Glomerular endothelial cell (primary cell): ENCODE measurements at places on chromosomes 16 and 17. TPM values are rescaled to one million over a fixed set of nuclear protein-coding genes. Genes with fewer than 3 reads are reported as not detected.

DNA sequence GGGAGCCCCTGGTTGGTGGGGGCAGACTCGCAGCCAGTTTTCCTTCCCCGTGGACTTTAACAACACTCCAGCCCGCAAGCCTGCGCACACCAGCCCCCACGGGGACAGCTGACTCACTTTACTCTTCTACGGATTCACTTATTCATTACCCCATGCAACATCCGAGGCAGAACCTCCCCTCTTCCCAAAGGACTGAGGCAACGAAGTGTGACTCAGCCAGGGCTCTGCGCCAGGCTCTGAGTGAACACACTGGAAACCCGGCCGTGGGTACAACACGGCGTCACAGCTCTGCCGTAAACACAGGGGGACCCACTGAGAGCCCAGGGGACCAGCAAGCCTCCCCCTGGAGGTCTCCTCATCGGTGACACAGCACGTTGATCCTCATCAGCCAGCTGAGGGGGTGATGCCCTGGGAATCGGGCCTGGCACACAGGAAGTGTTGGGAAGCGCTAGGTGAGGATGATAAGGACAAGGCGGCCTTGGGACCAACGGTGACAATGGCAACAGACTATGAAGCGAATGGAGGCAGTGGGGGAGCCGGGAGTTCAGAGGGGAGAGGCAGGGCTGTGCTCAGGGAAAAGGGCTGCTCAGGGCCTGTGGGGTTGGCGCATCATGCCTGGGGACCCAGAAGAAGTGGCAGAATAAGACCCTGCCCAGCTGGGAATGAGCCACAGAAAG lies 14.6 kb downstream of the COTL1 start:
- DNase-seq, result no peak

DNA sequence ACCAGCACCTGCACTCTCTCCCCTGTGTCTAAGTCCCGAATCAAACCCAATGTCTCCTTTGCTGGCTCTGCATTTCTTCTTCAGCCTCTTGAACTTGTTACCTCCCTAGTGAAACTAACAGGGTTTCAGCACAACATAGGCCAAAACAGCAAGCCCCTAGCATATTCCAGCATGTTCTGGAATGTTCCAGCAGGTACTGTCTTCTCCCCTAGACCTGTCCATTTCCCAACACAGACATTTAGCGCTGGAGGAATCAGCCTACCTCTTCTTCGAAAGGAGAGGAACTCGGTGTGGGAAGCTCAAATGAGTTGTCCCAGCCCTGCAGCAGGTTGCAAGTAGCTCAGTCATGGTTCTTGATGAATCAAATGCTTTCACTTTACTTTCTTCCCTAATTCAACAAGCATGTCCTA lies 47.1 kb downstream of the LITAF start:
- DNase-seq, result no peak

DNA sequence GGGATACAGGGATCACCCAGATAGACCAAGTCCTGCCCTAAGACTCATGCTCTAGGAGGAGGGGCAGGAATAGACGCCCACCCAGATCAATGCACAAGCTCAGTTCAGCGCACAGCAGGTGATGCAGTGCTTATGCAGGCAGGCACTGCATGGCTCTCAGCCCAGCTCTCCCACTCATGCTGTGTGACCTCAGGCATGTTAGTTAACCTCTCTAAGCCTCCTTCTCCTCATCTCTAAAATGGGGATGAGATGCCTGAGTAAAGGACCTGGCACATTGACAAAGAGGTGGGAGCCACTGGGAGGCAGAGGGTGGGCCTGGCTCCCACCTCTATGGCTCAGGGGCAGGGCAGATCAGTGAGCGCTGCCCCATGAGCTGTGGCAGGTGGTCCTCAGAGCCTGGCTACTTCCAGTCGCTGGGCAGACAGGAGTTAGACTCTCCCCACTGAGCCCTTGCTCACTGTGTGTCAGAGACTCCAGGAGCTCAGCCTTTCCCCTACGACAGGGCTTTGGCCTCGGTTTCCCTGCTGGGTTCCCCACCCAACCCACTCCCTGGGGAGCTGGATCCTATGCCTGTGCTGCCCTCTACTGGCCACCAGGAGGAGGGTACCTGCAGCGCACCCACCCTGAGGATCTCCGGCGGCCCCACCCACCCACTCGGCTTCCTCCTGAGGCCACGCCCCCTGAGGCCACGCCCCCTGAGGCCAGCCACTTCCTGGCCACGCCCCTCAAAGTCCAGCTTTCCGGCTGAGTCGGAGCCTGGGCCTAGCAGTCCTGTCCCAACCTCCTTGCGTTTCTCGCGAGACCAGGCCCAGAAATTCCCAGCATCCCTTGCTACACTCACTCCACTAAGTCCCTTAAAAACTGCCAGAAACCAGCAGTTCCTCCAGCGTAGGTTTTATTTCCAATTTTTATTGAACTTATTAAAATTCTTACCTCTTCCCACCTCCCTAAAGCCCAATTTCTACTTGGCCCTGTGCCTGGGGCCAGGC lies 196.1 kb downstream of the GSG1L start:
- no peak for DNase-seq

DNA sequence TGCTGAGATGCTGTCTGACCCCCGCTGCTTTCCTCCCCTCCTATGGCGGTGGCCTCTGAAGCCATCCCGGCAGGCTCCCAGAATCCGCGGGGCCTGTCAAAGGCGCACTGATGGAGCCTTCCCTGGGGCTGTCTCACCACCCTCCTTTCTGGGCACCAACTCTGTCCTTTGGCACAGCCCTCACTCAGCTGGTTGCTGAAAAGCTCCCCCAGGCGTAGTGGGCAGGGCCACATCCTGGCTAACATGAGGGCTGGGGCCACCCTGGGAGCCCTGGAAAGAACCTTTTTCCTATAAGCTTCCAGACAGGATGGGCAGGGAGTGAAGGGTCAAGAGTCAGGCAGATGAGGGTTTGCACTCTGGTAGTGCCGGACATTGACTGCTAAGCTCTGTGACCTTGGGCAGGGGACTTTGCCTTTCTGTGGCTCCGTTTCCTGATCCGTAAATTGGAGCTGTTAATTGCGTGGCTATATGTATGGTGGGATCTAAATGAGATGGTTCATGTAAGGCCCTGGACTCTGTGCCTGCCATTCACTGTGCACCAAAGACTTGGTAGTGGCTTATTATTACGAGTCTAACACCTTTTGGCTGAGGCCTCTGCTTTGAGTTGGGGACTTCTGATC lies 27.6 kb upstream of the LASP1NB start:
- DNase-seq, result no peak

- no peak for DNase-seq
These were observed 3.2 kb upstream of the MRPL58 start for GRCh38 chr17:75009139-75009724.

DNA sequence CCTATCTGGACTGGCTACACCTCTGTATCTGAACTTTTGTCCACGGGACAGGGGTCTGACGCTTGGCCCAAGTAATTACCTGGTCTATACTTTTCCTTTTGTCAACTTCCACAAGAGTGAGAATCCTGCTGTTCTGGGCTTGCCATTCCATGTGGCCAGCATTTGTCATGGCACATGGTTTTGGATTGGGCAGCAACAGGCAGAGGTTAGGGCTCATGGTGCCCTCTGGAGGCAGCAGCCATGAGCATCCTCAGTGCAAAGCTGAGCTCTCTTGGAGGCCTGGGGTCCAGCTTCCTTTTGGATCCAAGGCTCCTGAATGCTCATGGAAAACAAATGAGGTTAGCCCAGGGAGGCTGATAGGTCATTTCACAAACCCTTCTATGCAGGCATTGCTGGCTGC lies 7.5 kb upstream of the EDC4 start:
- no peak for DNase-seq

DNA sequence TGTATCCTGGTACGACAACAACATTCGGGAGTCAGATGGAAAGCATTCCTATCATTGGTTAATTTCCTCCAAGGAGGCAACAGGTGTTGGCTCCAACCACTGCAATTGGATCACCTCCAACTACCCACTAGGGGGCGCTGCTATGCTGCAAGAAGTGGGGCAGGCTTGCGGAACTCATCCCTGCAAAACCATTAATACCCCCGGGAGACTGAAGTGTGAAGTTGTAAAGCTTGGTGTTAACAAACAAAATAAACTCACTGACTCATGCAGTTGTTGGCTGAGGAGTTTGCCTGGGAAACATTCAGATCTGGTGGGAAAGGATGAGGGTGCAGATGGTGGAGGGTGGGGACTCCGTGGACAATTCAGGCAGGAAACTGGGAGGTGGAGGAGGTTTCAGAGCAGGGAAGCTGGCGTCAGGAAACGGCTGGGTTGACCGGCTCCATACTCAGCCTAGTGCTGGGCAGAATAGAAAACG lies 84.9 kb downstream of the HS3ST2 start:
- DNase-seq, result peak; percentile 51

DNA sequence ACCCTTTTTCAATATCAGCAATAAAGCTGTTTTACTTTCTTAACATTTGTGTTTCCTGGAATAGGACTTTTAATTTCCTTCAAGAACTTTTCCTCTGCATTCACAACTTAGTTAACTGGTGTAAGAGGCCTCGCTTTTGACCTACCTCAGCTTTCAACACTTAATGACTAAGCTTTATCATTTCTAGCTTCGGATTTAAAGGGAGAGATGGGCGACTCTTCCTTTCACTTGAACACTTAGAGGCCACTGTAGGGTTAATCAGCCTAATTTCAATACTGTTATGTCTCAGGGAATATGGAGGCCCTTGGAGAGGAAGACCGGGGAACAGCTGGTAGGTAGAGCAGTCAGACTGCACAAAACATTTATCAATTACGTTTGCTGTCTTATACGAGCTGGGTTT lies 4.7 kb downstream of the SYNRG start:
- no peak for DNase-seq

- DNase-seq, result no peak
These were observed 251.5 kb upstream of the EEF2KMT start for GRCh38 chr16:5349101-5349500.

- no peak for DNase-seq
These were observed 1938.8 kb downstream of the TP53TG3F start for GRCh38 chr16:35398180-35398579.

DNA sequence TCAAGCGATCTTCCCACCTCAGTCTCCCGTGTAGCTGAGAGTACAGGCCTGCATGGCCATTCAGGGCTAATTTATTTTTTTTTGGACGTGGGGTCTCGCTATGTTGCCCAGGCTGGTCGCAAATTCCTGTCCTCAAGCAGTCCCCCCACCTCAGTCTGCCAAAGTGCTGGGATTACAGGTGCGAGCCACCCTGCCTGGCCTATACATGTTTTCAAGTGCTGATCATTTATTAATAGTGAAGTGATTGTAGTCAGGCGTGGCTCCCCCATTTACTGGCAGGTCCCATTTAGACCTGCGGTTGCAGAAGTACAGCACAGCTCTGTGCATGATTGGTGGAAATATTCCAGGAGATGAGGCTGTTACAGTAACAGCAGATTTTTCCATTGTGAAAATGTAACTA lies 8.4 kb downstream of the FOXK2 start:
- DNase-seq, result no peak

DNA sequence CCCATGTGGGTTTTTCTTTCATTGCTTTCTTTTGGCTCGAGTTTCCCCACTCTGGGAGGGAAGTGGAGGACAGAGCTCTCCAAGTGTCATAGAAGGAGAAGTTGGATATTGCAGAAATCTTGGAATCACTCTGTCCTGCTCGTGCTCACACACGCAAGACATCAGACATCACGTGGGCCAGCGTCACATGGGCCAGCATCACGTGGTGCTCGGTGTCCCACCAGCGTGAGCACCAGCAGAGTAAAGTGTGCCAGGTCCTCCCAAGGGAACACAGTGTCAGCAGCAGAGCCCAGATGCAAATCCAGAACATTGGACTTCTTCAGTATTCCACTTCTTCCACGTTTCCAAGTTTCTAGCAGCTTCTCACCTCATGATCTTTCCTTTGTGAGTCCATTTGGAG lies 327.0 kb downstream of the FOXL1 start:
- DNase-seq, result no peak

The EVPL gene
- 0.06 and 1.2 TPM in 2 replicates for total RNA-seq

The TAC4 gene
- not detected in 2 replicates for total RNA-seq

The SOX8 gene
- 0.06 and 0.19 TPM in 2 replicates for total RNA-seq

The XPO6 gene
- total RNA-seq, result 70.2 and 91.3 TPM in 2 replicates

The UMOD gene
- not detected in 2 replicates for total RNA-seq
